Kidney tubule cell (primary cell): ENCODE measurements at places on chromosomes 13 and 19.

DNA sequence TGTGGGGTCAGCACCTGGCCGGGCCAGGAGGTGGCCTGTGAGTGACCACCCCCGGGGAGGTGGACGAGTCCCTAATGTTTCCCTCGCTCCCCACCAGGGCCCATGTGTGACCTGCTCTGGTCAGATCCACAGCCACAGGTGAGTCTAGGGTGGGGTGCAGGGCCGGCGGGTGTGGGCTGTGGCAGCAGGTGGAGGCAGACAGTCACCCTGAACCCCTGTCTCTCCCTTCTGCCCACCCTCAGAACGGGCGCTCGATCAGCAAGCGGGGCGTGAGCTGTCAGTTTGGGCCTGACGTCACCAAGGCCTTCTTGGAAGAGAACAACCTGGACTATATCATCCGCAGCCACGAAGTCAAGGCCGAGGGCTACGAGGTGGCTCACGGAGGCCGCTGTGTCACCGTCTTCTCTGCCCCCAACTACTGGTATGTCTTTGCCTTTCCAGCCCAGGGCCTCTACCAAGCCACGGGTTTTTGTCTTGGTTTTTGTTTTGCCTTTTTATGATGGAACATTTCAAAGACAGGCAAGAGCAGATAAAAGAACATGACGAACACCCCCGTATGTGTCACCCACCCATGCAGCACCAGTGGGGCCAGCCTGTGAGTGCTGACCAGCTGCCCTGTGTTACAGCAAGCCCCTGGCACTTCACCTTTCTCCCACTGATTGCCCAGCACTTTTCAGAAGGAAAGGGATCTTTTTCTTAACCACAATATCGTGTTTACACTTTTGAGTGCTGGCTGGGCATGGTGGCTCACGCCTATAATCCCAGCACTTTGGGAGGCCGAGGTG, 24.9 kb downstream of the CCDC8 start:
- DNase-seq, result no peak

DNA sequence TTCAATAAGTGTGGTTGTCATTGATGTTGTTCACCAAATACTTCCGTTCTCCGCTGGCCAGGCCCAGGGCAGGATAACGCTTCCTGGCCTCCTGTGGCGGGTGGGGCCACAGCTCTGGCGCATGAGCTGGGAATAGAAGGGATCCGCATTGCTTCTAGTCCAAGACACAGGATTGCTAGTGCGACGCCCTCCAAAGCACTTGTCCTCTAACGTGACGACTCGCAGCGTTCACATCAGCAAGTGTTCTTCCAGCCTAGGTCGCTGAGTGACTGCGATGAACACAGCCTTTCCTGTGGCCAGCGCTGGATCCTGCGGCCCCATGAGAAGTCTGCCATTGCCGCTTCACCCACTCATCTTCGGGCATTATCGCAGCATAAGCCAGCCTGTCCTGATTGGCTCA, 39.4 kb downstream of the VSTM2B start:
- no peak for DNase-seq

GRCh38 chr13:101939370-101939769, 462.5 kb downstream of the FGF14 start:
- no peak for DNase-seq

GRCh38 chr19:14363183-14364097, 17.8 kb upstream of the ADGRE5 start:
- peak; percentile 80 for DNase-seq

DNA sequence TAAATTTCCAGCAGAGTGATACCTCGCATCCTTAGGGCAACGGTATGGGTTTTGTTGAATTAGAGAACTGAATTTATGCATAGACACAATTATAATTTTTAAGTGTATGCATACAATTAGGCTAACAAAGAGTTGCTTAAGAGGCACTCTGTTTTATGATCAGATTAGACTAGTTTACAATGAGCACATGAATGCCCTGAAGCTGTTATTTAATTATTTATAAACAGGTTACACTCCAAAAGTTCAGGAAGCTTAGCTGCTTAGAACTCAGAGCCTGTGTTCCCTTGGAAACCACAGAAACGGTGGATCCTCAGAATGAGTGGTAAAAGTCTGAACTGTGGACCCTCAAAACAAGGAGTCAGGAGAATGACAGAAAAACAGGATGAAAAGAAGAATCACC, 72.5 kb upstream of the FBXL3 start:
- no peak for DNase-seq

DNA sequence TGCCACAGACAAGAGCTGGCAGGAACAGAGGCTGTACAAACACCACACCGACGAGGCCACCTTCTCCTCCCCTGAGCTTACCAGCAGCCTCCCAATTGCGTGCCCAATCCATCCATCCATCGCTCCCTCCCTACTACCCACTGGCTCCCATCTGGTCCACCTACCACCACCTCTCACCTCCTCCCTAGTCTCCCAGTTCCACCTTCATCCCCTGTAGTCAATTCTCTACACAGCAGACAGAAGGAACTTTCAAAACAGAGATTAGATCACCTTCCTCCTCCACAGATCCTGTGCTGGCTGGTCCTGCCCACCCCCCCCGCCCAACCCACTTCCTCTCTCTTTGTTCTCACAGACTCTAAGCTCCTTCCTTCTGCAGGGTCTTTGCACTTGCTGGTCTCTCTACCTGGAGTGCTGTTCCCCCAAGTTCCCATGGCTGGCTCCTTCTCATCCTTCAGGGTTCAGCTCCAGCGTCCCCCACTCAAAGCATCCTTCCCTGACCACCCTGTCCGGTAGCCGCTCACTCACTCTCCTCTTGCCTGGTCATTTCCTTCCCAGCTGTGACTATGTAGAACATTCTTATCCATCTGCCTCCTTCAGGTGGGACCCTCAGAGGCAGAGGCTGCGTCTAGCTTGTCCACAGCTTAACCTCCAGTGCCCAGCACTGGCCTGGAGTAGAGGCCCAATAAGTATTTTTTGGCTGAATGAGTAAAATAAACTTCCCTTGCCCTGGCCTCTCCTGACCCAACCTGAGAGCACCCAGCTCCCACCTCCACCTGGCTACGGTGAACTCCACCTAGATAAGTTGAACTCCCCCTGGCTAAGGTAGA, 23.0 kb downstream of the PIN1 start:
- DNase-seq, result no peak

DNA sequence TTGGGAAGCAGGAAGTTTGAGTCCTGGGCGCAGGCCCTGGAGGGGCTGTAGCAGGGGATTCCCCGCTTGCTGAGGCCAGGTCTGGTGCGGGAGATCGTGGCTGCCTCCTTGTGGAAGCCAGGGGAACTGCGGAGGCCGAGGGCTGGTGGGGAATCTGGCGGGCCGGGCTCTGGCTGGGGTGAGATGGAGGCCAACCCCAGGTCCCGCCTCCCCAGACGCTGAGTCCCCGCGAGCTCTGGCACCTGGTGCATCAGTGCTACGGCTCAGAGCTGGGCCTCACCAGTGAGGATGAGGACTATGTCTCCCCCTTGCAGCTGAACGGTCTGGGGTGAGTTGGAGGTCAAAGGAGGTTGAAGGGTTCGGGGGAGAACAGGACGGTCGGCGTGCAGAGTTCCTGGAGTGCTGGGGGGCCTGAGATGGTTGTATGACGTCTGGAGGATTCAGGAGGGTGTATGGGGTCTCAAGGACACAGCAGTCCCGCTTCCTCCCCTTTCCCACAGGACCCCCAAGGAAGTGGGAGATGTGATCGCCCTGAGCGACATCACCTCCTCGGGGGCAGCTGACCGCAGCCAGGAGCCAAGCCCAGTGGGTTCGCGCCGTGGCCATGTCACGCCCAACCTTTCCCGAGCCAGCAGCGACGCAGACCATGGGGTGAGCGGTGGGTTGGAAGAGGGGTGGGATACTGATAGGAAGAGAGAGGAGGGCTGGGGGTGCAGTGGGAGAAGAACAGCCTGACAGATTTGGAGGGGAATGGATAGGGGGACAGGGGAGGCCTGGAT, 13.1 kb downstream of the GRAMD1A start:
- peak; percentile 58 for DNase-seq

DNA sequence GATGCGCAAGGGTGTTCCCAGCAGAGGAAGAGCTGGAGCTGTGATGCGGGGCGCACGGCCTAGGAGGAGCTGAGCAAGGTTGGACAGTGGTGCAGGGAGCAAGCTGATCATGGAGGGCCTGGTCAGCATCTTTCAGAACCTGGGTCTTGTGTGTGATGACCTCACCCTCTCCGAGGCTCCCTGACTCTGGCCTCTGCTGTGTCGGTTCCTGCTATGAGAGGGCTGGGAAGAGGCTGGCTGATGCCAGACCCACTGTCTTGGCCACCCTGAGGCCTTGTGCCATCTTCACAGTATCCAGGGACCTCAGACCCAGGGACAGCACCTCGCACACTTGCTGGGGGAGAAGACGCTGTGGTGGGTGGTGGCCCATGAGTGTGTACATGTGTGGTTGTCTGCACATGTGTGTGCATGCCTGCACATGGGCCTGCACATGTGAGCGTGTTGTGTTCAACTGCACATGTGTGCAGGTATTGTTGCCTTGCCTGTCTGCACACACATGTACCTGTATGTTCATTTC, 16.5 kb upstream of the C13orf46 start:
- no peak for DNase-seq

- DNase-seq, result no peak
These were observed 8.3 kb upstream of the FAM187B start for GRCh38 chr19:35236638-35237400.

DNA sequence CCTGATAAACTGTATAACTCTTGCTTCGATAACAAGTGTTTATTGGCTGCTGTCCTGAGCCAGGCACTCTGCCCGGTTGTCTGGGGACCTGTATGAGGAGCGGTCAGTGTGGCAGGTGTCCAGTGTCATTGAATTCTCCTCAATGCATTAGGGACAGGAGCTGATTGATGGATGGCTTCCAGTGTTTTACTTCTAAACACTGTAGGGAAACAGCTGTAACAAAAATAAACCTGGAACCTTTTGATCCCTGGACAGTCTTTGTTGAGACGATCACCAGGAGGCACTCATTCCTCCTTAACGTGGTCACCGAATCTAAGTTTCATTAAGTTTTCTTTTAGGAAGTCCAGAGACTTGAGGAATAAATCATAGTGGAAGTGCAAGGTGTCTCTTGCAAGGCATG, 17.9 kb downstream of the UBAC2 start:
- DNase-seq, result no peak

GRCh38 chr19:17718947-17719711, at the start of gene MAP1S:
TSS of gene MAP1S (plus strand) at chr19:17719480. CDS start at chr19:17719503, 23 bp downstream.
- peak; percentile 58 for DNase-seq

DNA sequence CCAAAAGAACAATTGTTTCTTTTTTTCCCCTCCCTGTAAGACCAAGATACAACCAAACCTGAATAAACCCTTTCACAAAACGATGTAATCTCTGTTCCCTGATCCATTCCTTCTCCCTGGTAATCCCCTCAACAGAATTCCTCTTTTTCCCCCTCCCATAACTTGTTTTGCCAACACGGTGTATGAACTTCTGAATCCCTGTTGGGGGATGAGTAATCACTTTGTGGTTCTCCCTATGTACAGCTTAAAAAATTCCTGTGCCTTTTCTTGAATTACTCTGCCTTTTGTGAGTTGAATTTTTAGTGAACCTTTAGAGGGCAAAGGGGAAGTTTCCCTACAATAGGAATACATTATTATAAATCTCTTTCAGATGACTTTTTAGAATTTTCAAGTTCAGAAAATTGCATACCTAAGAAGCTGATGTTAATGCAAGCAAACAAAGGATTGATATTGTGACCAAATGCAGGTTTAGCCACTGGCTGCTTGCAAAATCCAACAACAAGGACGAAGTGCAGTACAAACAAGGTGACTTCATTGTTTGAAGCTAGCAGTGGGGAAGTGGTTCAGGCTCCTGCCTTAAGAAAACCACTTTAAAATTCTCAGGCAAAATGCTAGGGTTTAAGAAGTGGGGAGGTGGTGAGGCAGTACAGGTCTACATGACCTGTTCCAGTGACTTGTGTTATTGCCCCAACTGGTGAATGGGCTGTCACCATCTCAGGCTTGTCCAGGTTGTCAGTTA, 15.0 kb upstream of the EPSTI1 start:
- peak; percentile 49 for DNase-seq

- no peak for DNase-seq
These were observed 141.7 kb downstream of the EFNB2 start for GRCh38 chr13:106393776-106394175.

- DNase-seq, result no peak
These were observed 40.0 kb upstream of the TPP2 start for GRCh38 chr13:102556806-102557205.

DNA sequence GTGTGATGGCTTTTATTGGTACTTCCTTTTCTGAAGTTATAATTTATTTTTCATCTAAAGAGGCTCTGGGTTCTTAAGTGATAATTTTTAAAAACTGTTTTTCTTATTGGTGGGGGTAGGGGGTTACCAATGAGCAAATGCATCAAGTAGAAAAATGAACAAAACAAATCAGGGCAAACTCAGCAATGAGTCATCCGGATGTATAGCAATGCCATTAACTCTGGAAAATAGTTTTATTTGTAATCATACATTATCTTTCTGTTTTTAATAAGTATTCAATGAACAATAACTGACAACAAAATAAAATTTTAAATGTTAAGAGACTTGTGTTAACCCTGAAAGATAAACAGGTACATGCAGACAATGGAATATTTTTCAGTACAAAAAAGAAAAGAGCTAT, 67.6 kb downstream of the UFM1 start:
- DNase-seq, result no peak

DNA sequence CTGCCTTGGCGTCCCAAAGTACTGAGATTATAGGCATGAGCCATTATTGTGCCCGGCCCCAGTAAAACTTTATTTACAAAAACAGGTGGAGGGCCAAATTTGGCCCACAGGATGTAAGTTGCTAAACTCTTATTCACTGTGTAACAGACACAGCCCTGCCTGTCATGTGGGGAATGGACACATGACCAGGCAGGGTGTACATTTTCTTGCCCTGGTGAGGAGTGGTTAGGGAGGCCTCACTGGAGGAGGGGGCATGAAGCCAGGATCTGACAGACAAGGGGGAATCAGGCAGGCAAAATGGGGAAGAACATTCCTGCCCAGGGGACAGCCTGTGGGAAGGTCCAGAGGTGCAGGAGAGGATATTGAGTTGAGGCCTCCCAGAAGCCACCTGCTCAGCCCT, 7.4 kb upstream of the PGLS start:
- no peak for DNase-seq

DNA sequence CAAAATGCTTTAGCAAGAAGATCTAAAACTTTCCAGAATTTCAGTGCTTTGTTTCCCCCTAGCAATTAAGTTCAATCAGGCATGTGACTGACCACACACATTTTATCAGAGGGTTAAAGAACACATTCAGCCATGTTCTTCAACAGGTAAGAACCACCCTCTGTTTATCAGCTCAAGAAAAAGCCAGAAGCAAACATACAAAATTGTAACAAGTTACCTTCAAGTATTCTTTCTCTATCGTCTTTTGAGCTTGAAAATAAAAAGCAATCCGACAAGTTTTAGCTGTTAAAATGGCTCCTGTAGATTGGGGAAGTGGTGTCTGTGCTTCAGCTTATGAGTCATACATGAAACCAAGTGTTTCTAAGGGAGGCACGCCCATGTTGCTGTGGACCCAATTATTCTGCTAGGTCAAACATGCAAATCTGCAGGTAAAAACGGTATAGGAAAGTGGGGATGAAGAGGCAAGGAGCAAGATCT, at the start of gene ELF1:
Gene ELF1 (minus strand): TSS at position 306 of the 477 bp plus-strand sequence. CDS start 37,262 bp downstream, outside the sequence.
- peak; percentile 92 for DNase-seq
